ENCODE measurements at places on chromosomes 4 and X.

GRCh38 chrX:41728125-41728524 is 4.1 kb downstream of the GPR82 start:
- no peak for DNase-seq

- peak; percentile 95 for DNase-seq
Observed at GRCh38 chr4:41214136-41214824, at the start of gene APBB2. Gene APBB2 (minus strand): TSS chr4:41214542. CDS start chr4:41033254, 181,288 bp downstream.

- no peak for DNase-seq
Observed at GRCh38 chrX:2793752-2794151, 35.0 kb upstream of the GYG2 start.

DNA sequence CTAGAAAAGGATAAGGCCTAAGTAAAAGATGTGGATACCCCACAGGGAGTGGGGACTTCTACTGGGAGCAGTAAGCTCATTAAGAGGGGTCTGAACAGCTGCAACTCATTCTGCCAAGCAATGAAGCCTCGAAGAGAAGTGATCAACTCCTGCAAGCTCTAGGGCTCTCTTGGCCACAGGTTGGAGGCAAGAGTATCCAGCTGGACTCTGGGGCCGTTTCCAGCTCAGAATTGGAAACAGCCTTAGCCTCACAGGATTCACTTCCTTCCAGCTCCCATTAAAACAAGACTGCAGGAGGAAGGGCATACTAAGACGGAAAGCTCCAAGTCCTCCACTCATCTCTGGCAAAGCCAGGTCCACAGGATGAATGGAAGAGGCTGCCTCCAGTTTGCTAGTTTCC is 126.3 kb downstream of the ATG4A start:
- no peak for DNase-seq

- DNase-seq, result peak; percentile 11
Observed at GRCh38 chr4:54144661-54145171, 44.8 kb downstream of the GSX2 start.

DNA sequence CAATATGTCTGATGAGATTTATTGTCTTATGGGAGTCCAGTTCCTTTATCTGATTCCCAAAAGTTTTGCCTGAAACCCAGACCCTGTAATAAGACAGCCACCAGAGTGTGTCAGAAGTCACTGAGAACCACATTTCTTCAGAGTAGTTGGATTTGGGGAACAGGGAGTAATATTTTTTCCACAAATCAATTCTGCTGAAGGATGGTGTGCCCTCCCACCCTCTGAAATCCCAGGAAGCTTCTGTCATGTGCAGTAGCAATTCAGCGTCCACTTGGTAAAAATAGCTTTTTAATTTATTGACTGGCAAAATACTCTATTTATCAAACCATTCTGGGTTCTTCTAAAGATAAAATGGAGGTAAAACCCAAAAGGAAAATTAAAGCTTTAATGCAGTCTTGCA is 229.4 kb downstream of the FBXW7 start:
- DNase-seq, result no peak

DNA sequence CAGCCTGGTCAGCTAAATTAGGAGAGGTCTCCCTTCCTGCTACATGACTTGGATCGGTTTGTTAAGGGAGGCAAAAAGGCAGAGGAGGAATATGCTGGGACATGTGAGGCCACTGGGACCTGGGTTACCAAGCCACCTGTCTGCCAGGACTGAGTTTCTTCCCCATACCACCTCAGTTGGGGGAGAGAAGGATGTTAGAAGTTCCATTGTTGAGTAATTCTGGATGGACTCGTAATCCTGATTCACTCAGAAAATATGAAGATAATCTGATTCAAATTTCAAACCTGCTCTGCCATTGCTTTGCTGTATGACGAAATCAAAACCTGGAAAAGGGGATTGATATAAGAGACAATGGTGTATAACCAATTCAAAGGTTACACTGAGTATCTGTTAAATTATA is 97.4 kb upstream of the S100G start:
- no peak for DNase-seq

- DNase-seq, result no peak
Observed at GRCh38 chrX:54193085-54193821, 10.2 kb upstream of the FAM120C start.

GRCh38 chr4:89331686-89332544 is 24.3 kb upstream of the GPRIN3 start:
- DNase-seq, result no peak

DNA sequence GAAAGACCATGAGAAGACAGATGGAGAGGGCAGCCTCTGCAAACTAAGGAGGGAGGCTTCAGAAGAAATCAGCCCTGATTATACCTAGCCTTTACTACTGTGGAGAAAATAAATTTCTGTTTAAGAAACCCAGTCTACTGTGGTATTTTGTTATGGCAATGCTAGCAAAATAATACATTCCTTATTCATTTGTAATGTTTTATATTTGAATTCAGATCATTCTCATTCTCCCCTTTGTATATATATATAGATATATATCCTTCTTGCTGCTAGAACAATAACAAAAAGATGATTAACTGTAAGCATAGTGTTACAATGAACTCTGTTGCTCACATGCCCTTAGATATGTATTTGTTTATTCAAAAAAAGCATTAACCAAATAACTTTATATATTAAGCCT is 22.5 kb downstream of the DMD start:
- DNase-seq, result no peak

DNA sequence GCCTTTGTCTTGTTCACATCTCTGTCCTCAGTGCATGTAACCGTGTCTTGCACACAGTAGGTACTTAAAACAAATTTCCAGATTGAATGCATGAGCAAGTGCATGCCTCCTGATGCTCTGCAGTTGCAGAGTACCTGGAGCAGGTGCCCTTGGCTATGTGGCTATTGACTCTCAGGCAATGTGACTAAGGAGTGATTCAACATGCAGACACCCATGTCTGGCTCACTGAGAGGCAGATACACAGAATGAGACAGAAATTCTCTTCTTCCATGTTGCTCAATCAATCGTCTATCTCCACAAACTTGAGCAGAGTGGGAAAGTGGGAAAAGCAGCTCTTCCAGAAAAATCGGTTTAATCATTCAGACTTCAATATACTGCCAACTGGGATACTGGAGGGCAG is 111.0 kb downstream of the CHRDL1 start:
- DNase-seq, result no peak

DNA sequence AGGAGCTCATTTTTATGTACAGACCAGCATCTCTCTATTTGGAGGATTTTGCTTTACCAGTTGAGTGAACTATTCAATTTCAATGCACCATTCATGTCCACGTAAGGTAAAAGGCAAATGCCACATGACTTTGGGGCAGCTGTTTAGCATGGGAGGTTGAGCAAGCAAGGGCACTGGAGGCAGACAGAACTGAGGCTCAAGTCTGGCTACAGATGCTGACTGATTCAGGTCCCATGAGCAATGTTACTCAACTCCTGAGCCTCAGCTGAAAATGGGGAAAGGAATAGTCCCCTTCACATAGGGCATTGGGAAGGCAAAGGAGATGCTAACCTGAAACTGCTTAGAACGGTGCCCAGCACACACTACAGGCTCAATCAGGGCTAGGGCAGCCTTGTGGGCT is 93.0 kb upstream of the MTM1 start:
- no peak for DNase-seq

GRCh38 chr4:46185766-46186165 is 61.9 kb upstream of the GABRG1 start:
- DNase-seq, result no peak

- no peak for DNase-seq
Observed at GRCh38 chr4:33722800-33723516, 2521.4 kb downstream of the ARAP2 start.

- DNase-seq, result no peak
Observed at GRCh38 chrX:23902419-23902818, 5.3 kb downstream of the APOO start.

DNA sequence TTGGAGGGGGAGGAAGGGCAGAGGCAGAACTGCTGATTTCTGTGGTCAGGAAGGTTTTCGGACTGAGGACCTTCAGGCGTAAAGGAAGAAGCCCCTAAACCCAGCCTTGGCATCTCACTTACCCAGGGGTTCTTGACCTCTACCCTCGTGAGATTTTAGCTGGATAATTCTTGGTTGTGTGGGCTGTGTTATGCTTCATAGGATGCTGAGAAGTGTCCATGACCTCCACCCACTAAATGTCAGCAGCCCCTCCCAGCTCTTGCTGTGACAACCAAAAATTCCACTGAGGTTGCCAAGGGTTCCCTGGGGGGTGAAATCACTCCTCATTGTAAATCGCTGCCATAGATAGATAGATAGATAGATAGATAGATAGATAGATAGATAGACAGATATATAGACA is 5.8 kb upstream of the CRLF2 start:
- no peak for DNase-seq

GRCh38 chrX:29553542-29553941 is 661.8 kb upstream of the MAGEB2 start:
- DNase-seq, result no peak

DNA sequence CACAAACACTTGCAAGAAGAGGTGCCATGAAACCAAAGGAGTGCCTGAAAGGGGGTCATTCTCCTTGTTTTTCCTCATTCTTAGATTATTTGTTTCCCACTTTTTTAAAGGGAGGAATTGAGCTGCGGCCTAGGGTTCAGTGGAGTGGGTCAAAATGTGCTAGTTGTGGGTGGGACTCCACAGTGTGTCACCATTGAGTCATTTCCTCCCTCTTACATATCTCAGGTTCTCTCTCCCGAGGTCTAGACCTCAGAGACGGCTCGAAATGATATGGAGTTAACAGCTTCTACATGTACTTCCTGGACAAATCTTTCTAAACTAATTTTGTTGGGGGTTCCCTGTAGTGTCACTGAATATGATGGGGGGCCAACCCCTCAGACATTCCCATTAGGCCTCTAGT is 328.4 kb upstream of the SPANXN1 start:
- no peak for DNase-seq

DNA sequence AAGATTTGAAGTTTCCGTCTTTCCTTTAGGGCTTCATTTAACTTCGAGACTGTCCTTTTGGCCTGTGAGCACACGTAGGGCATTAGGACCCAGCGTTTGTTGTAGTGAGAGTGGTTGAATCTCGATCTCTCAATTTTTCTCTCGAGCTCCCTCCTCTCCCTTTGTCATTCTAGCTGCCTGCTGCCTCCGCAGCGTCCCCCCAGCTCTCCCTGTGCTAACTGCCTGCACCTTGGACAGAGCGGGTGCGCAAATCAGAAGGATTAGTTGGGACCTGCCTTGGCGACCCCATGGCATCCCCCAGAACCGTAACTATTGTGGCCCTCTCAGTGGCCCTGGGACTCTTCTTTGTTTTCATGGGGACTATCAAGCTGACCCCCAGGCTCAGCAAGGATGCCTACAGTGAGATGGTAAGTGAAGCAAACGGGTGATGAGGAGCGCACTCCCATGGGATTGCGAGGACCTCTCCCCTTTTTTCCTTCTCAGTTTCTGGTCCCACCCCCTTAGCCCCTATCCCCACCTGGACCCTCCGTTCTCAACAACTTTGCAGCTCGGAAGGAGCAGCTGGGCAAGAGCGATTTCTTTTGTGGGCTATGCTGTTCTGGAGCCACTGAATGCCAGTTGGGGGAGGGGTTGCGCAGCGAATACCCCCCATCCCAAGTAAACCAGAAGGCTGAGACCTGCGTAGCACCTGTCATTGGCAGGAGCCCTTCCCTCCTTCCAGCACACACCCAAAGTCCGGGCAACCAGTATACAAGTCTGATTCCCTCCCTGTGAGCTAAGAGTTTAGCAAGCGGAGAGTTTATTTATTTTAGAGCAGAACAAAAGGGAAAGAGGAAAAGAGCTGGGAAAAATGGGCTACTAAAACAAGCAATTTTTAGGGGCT is at the start of gene TMEM35A:
TSS of gene TMEM35A (plus strand) at position 164 of the 883 bp plus-strand sequence. CDS start at position 288, 124 bp downstream.
- peak; percentile 8 for DNase-seq

- no peak for DNase-seq
Observed at GRCh38 chr4:38832624-38833528, 23.7 kb downstream of the TLR6 start.

DNA sequence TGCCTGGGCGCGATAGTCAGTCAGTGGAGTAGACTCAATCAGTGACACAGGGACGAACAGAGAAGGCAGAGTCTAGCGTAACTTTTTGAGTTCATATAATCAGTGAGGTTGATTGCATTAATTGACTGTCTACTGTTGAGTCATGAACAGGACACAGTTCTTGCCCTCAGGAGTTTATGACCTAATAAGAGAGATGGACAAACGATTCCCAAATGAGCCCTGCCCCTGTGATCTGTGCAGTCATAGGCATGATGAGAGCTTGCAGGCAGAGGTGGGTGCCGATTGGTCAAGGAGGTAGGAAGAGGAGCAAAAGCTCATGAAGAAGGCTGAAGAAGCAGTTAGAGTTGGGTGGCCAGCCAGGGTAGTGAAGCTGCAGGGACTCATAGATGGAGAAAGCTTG is 57.1 kb downstream of the ADD1 start:
- DNase-seq, result no peak

DNA sequence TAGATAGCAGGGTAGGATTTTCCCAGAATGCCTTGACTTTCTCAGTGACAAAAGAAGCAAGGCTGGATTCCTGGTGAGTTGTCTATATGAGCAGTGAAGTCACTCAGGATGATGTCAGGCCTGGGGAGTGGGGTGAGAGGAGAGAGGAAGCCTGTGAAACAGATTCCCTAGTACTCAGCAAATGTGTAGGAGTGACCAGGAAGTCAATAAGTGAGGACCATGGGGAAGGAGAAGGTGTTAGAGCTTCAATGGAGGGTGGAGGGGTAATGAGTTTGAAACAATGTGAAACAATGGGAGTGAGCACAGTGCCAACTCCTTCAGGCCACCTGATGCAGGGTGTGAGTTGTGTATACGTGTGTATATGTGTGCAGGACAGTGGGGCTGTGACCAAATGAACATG is 2.4 kb upstream of the SLC9A6 start:
- no peak for DNase-seq

DNA sequence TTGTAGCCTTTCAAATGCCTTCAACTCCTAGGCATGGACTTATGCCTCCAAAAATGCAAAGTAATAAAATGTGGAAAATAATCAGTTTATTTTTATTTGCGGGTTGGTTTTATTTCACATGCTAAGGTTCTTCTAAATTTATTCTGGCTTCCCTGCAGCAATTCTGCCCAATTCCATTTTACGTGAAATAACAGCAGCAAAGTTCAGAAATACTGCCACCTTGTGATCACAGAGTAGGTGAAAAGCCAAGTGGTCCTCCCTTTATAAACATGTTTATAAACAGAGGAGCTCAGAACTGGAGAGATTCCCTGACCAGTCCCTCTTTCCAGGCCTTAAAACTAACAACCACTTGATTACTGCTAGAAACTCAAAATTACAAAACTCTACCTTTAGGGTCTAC is 14.7 kb upstream of the DCHS2 start:
- DNase-seq, result no peak

GRCh38 chr4:170007113-170007512 is 19.1 kb downstream of the MFAP3L start:
- DNase-seq, result no peak

All from transverse colon (tissue), 4 donors.